ENCODE measurements at places on chromosomes 12 and 14.

GRCh38 chr12:71626768-71627167, 36.9 kb downstream of the ZFC3H1 start:
- no peak for DNase-seq

GRCh38 chr12:80702889-80703805, 4.3 kb upstream of the MYF6 start:
- no peak for DNase-seq

GRCh38 chr12:102351322-102351721, 129.0 kb downstream of the IGF1 start:
- no peak for DNase-seq

GRCh38 chr14:86066651-86067050, 536.7 kb downstream of the FLRT2 start:
- DNase-seq, result no peak

GRCh38 chr12:93825501-93825888, 148.3 kb downstream of the CRADD start:
- DNase-seq, result no peak

- no peak for DNase-seq
Measured at GRCh38 chr12:130459916-130460315, 122.2 kb downstream of the PIWIL1 start.

GRCh38 chr12:51926718-51927117, 19.4 kb downstream of the ACVRL1 start:
- no peak for DNase-seq

GRCh38 chr12:3200032-3200617, 122.9 kb downstream of the TSPAN9 start:
- no peak for DNase-seq

GRCh38 chr12:121860257-121860656, 1.6 kb upstream of the HPD start:
- DNase-seq, result no peak

GRCh38 chr12:43337571-43338444, 214.2 kb downstream of the ADAMTS20 start:
- no peak for DNase-seq

DNA sequence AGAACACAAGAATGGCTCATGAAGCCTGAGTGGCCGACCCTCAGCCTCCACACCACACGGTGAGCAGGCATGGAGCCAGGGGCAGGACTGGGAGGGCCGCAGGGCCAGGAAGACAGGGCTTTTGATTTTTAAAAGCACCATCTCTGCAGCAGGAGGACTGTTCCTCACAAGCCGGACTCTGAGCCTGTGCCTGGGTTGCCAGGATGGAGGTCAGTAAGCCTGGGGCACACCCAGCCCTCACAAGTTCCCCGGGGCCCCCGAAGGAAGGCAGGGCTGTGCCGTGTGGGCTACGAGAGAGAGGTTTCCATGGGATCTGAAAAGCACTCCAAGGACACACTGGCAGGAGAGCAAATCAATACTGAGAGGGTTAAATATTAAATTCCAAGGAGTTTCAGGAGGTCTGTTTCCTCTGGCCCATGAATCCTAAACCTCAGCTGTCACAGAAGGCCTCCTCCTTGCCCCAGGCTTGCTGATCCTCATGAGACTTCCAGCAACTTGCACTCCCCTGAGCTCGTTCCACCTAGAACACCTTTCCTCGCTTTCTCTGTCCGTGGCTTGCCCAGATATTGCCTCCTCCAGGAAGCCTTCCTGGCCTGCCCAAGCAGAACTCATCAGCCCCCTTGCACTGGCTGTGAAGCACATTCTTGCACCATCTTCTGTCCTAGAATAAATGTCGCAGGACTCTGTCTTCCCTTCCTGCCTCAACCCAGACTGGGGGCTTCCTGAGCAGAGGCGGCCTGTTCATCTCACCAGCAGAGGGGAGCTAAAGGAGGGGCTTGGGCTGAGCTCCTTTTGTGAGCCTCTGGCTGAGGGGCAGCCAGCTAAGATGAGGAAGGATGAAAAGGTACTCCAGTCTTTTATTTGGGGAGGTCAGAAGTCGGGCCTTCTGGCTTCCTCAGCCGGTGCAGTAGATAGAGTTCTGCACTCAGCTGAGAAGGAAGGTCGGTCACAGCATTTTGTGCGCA, 64.6 kb downstream of the CCDC88C start:
- DNase-seq, result no peak

DNA sequence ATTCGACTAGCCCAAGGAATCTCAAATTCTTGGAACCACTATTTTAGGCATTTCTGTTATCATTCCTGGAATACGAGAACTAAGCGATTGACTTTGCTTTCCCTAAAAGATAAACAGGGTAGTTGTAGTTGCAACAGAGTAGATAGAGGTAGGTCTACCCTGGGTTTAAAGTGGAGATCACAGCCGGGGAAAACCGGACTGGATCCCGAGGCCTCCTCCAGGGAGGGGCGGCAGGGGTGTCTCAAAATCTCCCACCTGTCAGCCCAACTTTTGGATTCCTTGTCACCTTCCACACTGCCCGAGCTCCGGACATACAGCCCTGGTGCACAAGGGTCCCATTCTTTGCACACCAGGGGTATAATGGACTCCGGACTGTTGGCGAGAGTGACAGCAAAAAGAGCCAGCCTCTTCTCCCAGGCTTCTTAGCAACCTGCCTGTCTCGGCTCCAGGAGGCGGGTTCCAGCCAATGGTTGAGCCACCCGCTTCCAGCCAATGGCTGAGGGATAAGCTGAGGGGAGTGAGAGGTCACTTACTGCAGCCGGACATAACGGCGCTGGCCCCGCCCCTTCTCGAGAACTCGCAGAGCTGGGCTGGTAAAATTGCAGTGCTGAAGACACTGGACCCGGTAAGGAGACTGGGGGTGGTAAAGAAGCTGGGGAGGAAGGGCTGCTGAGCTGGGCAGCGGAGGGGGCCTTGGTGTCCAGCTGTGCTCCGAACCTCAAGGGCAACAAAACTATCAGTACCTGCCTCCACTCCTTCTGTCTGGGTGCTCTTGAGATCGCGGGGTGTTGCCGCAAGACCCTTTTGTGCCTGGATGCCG, at the start of gene SUOX:
TSS of gene SUOX (plus strand) at position 562 of the 820 bp plus-strand sequence. CDS start 4,946 bp downstream, outside the sequence.
- no peak for DNase-seq

GRCh38 chr12:67271976-67272375, 2.8 kb downstream of the CAND1 start:
- DNase-seq, result no peak

DNA sequence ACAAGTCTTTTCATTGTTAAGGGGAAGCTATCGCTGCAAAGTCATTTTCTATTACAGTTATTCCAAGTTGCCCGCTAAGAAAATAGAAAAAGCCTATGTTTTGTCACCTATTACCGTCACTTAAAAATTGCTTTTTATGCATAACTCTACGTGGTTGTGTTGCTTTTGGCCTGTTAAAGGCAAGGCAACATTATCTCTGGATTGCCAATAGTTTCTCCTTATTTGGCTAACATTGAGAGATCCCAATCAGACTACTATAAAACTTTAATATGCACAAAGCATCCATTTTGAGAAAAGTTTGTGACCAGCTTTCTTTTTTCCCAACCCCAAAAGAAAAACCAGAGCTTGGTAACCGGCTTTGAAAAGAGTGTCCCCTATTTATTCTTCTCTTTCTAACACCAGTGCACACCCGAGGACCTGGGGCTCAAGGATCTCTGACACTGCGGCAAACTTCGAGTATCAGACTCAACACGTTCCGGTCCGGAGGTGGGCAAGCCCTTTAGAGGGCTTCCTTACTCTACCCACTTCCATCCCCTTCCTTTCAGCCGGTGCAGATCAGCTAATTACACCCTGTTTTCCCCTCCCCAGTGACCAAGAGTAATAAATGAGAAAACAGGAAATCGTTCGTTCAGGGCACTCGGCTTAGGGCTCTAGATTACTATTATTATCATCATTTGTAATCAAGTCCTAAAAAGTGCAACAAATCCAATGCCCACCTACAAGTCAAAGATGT, 1.2 kb downstream of the PPP1R12A start:
- no peak for DNase-seq

DNA sequence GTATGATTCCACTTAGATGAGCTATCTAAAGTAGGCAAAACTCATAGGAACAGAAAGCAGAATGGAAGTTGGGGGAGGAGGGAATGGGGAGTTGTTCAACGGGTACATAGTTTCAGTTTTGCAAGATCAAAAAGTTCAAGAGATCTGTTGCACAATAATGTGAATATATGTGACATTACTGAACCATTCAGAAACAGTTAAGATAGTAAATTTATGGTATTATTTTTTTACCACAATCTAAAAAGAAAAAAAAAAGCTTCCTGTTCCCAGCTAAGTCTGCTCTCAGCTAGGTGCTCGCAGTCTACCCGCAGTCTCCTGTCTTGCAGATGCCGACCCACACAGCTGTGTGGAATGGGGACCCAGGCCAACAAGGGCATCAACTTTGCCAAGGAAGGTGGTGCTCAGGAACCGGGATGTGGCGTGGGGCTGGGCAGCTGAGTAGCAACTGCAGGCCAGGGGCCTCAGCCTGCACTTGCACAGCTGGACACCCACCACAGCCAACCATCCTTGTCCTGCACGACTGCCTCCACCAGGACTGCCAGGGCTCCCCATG, 15.3 kb upstream of the ANO6 start:
- DNase-seq, result no peak
